Skin of body (tissue), 3 donors: ENCODE measurements at places on chromosomes 16 and 17. TPM values are rescaled to one million over a fixed set of nuclear protein-coding genes. Genes with fewer than 3 reads are reported as not detected.
A peak's percentile ranks its signal among the peaks of the same experiment; 100 is the strongest.

GRCh38 chr16:57081744-57082143, 10.6 kb upstream of the CPNE2 start:
- DNase-seq: no peak

- DNase-seq: no peak
These were observed 165.8 kb upstream of the ZNF267 start for GRCh38 chr16:31707743-31708335.

- no peak for DNase-seq
These were observed 19.3 kb downstream of the INTS2 start for GRCh38 chr17:61908292-61909037.

DNA sequence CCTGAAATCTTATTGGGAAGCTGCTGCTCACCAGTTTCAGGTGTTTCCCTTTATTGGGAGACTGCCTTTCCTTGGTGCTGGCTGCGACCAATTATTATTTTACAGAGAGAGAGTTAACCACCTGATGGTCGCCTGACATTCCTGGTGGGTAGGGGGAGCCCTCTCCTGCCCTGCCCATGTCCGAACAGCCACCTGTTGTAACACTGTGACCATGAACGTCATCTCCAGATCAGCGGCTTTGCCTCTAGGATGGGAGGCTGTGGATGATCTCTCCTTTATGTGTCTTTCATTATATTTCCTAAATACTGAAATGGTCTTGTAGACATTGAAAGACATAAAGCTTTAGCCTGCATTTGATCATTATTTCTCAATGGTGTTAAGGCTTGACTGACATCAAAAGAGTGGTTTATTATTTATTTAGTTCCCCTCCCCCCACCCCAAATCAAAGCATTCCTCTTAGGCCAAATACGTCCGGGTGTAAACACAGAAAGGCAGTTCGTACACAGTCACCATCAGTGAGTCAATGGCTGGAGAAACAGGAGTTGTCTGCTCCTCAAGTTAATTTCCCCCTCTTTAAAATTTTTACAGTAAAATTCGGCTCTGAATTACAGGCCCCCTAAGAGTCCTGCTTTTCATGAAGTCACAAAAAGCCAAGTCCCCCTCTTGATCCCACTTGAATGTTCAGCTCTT, 57.8 kb upstream of the CACNG5 start:
- no peak for DNase-seq

GRCh38 chr16:2428051-2428783, 1.0 kb upstream of the CCNF start:
- DNase-seq: no peak

DNA sequence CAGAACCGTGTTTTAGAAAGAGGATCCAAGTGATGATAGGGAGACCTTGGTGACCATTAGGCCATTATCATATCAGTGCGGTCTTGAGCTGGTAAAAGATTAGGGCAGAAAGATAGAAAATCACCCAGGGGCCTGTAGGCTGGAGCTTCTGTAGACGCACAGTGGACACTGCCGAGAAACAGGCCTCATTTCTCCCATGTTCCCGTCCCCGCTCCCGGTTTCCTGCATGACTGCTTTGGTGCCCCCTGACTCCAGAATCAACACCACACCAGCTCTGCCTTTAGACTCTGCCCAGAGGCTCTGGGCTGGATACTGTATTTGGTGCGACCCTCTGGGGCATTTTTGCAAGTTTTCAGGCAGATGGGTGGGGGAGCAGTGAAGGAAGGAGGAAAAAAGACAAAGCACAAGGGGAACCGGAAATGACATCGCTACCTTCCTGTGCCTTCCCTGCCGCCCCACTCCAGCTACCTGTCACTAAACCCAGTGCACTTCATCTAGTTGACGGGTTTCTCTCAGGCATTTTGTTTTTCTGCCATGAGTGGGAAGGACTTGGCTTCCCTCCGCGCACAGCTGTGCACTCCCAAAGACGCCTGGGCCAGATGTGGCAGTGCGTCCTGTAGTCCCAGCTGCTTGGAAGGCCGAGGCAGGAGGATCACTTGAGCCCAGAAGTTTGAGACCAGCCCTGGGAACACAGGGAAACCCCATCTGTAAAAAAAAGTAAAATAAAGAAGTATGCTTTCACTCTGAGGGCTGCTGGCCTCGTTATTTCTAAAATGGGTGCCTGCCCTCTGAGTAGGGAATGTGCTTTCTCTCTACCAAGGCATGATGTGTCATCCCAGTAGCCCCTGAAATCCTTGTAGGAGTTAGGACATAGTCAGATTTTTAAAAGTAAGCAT, 214.1 kb downstream of the RPTOR start:
- DNase-seq: peak; percentile 18

The KRTAP4-3 gene
- 2.0 TPM for total RNA-seq

GRCh38 chr17:14840616-14841231, 424.4 kb downstream of the PMP22 start:
- no peak for DNase-seq

DNA sequence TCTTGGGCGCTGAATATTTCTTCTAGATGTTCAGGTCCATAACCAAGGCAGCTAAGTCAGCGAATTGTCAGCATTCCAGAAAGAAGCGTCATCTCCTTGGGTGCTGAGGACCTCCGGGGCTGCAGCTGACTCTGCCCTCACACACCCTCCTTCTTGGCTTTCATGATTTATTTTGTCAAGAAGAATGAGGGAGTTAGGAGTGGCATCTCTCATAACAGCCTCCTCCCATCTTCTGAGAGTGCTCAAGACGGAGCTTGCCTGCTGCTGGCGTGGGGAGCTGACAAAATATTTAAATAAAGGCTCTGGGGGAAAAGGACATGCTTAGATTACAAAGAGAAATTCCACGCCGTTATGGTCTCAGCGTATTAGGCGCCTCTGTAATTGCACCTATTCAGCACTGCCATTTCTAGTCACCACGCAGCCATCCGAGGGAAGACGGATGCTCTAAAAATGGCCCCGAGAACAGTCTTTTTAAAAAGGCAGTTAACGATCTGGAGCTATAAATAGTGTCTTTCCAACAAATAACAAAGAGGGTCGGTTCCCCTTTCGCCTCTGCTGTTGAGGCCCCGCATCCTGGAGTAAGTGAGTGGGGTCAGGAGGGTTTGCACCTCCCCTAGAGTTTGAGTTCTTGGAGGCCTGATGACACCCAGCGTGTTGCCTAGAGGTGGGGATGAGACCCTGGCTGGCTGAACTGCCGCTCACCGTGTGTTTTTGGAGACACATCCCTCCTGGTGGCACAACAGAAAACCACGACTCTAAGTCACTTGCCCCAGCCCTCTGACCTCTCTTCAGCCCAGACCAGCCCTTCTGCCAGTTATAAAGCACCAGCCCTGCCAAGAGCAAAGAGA, 187.0 kb downstream of the CCDC182 start:
- no peak for DNase-seq

The GP1BA gene
- total RNA-seq: 0.10 TPM

The HEATR9 gene
- not detected for total RNA-seq

The C17orf50 gene
- not detected for total RNA-seq

The PDIA2 gene
- 1.1 TPM for total RNA-seq

GRCh38 chr16:3019594-3020246, 448 bp upstream of the TNFRSF12A start:
- DNase-seq: no peak

The CHST5 gene
- 0.10 TPM for total RNA-seq

The TLCD3B gene
- not detected for total RNA-seq

The CRHR1 gene
- total RNA-seq: 0.39 TPM

The PRSS33 gene
- not detected for total RNA-seq

DNA sequence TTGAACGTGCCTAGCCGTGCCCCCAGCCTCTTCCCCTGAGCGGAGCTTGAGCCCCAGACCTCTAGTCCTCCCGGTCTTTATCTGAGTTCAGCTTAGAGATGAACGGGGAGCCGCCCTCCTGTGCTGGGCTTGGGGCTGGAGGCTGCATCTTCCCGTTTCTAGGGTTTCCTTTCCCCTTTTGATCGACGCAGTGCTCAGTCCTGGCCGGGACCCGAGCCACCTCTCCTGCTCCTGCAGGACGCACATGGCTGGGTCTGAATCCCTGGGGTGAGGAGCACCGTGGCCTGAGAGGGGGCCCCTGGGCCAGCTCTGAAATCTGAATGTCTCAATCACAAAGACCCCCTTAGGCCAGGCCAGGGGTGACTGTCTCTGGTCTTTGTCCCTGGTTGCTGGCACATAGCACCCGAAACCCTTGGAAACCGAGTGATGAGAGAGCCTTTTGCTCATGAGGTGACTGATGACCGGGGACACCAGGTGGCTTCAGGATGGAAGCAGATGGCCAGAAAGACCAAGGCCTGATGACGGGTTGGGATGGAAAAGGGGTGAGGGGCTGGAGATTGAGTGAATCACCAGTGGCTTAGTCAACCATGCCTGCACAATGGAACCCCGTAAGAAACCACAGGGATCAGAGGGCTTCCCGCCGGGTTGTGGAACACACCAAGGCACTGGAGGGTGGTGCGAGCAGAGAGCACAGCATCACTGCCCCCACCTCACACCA, 724 bp downstream of the GAA start:
- DNase-seq: no peak

DNA sequence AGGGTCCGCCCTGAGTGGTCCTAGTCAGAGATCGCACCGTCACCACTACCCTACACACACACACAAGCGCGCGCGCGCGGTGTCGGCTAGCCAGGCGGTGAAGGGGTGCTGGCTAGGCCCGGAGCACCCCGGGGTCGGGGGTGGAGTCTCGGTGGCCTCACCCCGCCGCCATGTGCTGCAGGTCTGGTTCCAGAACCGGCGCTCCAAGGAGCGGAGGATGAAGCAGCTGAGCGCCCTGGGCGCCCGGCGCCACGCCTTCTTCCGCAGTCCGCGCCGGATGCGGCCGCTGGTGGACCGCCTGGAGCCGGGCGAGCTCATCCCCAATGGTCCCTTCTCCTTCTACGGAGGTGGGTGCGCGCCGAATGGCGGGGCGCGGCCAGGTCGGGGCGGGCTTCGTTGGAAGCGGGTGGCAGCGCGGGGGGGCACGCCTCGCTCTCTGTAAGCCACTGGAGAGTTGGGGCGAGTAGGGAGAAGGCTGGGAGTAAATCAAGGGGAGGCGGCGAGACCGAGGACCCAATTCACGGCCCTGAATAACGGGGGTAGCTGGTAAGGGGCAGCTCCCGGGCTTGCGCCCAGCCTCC, 4.8 kb downstream of the LHX1 start:
- no peak for DNase-seq

- no peak for DNase-seq
These were observed 21.5 kb upstream of the MMD start for GRCh38 chr17:55442953-55443683.

DNA sequence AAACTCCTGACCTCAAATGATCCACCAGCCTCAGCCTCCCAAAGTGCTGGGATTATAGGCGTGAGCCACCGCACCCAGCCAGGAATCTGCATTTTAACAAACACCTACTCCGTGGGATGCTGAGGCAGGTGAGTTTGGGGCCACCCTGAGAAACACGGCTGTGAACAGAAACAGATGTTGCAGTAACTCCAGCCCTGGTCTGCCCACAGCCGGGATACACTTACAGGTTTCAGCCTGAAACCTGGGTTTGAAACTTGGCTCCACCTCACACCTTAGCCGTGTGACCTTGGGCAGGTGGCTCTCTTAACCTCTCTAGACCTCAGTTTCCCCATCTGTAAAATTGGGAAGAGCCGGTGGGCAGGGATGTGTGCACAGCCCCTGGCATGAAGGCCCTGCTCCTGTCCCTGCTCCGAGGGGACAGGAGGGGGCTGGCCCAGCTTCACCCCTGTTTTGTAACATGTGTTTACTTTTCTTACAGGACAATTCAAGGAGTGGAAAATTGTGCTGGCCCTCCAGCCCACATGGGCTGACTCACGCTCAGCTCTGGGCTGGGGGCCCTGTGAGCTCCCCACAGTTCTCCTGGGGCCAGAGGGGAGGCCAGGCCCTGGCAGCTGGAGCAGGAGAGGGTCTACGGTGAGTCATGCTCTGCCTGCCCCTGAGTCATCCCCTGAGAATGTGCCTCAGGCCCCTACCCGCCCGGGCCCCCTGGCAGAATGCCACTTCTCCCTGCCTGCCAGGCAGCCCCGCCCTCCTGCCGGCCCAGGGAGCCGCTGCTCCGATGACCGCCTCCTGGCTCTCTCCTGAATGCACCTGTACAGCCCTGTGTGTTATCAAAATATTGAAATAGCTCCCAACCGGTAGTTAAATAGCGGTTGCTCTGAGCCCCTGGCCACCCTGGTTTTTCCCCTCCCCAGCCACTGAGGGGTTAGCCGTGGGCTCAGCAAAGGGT, 7.7 kb upstream of the PPL start:
- DNase-seq: peak; percentile 68

DNA sequence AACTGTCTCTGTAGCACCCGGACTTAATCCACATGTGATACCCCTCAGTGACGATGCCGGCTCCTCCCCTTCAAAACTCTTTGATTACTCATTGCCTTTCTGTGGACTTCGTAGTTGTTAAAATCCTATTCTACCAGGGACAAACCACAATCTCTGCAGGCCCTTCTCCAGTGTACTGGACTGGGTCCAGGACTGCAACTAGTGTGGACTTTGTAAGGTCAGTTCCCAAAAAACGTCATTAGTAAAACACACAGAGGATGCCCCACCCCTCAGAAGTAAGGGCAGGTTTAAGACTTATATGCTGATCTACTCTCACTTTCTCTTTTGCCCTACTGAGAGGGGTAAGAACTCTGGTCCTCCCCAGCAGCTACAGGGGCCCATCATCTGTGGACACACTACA, 10.5 kb upstream of the NUDT7 start:
- DNase-seq: no peak

- no peak for DNase-seq
These were observed 292.5 kb downstream of the PHKB start for GRCh38 chr16:47753659-47754058.

- no peak for DNase-seq
These were observed 8.0 kb downstream of the PDF start for GRCh38 chr16:69322343-69322742.

The DOC2A gene
- total RNA-seq: 1.5 TPM

The NKD1 gene
- total RNA-seq: 4.9 TPM

DNA sequence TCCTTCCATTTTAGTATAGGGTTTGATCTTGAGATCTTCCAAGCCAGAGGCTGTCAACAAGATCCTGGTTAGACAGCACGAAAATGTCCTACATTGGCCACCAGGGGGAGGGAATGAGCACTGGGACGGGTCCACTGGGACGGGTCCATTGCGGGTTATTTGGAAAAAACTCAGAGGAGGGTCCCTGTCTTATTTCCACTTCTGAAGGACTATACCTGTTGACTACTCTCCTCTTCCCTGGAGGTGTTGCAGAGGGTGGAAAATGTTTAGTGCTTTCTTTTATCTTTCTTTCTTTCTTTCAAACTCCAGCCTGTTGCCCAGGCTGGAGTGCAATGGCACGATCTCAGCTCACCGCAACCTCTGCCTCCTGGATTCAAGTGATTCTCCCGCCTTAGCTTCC, 2.5 kb downstream of the TTLL6 start:
- DNase-seq: no peak

The SLC16A13 gene
- total RNA-seq: 0.69 TPM

GRCh38 chr17:57107498-57108101, 22.6 kb downstream of the AKAP1 start:
- DNase-seq: no peak
